ENCODE measurements at places on chromosomes 11 and 22. TPM values are rescaled to one million over a fixed set of nuclear protein-coding genes. Genes with fewer than 3 reads are reported as not detected.

DNA sequence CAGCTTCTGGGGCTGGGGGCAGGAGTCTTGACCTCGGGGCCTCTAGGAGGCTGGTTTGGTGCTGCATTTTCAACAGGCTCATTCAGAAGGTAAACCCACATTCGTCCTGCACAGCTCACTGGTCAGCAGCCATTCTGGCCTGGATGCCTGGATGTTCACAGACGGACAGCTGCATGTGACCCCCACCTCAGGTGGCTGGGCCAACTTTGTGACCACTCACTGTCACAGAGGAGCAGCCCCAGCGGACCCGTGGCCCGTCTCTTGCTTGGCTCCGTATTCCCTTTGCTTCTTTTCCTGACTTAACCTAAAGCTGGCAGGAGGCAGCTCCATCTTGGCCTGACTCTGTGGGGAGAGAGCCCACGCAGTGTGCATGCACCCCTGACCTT is 8.2 kb downstream of the DGCR8 start:
- no peak overlapping the region for H3K27ac ChIP-seq
- H3K4me1 ChIP-seq, result peaks cover 17% of the 10 kb centered on the region
- DNase-seq, result no peak
- peaks cover 78% of the 10 kb centered on the region for H3K36me3 ChIP-seq
- no peaks in the 10 kb centered on the region for H3K27me3 ChIP-seq

DNA sequence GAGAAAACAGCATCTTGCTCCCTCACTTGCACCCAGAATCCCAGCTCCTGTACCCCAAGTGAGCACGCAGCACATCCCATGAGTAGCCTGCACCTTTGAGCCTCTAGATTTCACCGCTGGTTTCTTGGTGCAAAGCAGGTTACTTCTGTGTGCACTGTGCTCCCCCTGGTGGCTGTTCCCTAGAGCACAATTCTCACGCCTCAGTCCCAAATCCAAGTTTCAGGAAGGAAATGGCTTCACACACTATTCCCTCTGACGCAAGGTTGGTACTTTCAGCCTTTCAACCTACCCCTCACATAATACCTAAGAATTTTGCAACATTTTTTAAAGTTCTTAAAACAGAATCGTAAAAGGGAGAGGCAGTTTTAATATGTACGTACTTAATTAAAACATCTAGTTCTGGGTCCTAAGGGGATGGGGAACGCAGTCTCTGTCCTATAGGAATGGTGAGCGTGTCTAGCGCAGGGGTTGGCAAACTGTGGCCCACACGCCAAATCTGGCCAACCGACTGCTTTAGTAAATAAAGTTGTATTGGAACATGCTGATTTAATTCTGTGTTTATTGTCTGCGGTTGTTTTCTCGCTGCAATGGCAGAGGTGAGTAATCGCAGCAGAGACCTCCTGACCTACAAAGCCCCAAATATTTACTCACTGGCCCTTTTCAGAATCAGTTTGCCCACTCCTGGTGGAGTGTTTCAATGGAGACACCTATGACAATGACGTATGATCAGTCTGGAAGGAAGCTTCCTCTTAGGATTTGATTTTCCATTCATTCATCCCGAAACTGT is 27.5 kb downstream of the DHCR7 start:
- H3K27ac ChIP-seq, result no peak overlapping the region
- H3K27me3 ChIP-seq, result peaks cover 13% of the 10 kb centered on the region
- DNase-seq, result peak; percentile 63
- no peaks in the 10 kb centered on the region for H3K36me3 ChIP-seq
- H3K4me3 ChIP-seq, result no peak overlapping the region

The RFPL3 gene
- not detected for total RNA-seq

The TIMM10B gene
- total RNA-seq, result 45.7 TPM

The GLB1L3 gene
- total RNA-seq, result not detected

The OR11H1 gene
- not detected for total RNA-seq

DNA sequence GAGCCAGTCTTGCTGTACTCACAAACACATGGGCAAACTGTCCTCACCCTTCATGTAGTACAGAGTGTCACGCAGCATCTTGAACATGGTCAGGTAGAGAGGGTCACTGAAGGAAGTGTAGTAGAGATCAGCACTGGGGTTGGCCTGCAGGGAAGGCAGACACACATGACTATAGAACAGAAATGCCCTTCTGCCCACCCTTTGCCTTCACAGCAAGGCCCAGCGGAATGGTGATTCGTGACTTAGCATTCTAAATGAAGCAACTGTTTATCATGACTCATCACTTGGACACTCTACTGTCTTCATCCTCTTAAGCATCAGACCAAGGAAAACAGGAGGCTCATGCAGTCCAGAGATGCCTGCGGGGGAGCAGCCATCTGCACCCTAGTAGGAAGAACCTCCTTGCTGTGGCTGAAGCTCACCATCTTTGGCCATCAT is 33.4 kb downstream of the SERPIND1 start:
- H3K27ac ChIP-seq, result no peak overlapping the region
- no peaks in the 10 kb centered on the region for H3K4me1 ChIP-seq
- no peak overlapping the region for H3K4me3 ChIP-seq

DNA sequence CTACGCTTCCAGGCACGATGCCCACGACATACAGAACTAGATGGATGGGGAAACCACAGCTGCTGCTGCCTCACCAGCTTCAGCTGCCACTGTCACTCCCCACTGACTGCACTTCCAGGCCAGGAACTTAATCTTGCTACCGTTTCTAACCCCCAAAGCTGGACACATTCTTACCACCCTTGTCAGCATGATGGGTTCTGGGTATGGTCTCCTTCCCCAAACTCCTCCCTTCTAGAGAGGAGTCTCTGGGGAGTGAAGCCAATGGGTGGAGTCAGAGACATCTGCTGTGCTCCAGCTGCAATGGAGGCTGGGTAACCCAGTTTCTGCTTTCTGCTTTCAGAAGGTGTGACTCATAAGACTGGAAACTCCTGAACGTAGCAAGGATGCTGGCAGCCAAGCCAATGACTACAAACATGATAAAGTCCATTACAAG is 87.0 kb upstream of the THY1 start:
- H3K4me3 ChIP-seq, result no peak overlapping the region
- peaks cover 14% of the 10 kb centered on the region for H3K27me3 ChIP-seq
- no peaks in the 10 kb centered on the region for H3K36me3 ChIP-seq
- no peaks in the 10 kb centered on the region for H3K4me1 ChIP-seq
- DNase-seq, result no peak

The SPDYC gene
- not detected for total RNA-seq

The OR52I1 gene
- not detected for total RNA-seq

- no peaks in the 10 kb centered on the region for H3K27me3 ChIP-seq
- no peak overlapping the region for H3K27ac ChIP-seq
- peaks cover 27% of the 10 kb centered on the region for H3K36me3 ChIP-seq
- DNase-seq, result no peak
Measured at GRCh38 chr11:71075871-71076420, 176.4 kb downstream of the SHANK2 start.

The CTSW gene
- total RNA-seq, result not detected

The CDC42BPG gene
- 33.0 TPM for total RNA-seq

- no peak overlapping the region for H3K27ac ChIP-seq
- H3K4me1 ChIP-seq, result peaks cover 30% of the 10 kb centered on the region
- no peak overlapping the region for H3K4me3 ChIP-seq
- DNase-seq, result no peak
- H3K36me3 ChIP-seq, result peaks cover 42% of the 10 kb centered on the region
Measured at GRCh38 chr22:42646569-42647525, 2.3 kb downstream of the CYB5R3 start.

- no peaks in the 10 kb centered on the region for H3K27me3 ChIP-seq
- DNase-seq, result no peak
- H3K4me3 ChIP-seq, result no peak overlapping the region
- no peak overlapping the region for H3K27ac ChIP-seq
Measured at GRCh38 chr11:28632338-28632737, 524.1 kb downstream of the METTL15 start.

The CLDN5 gene
- not detected for total RNA-seq

DNA sequence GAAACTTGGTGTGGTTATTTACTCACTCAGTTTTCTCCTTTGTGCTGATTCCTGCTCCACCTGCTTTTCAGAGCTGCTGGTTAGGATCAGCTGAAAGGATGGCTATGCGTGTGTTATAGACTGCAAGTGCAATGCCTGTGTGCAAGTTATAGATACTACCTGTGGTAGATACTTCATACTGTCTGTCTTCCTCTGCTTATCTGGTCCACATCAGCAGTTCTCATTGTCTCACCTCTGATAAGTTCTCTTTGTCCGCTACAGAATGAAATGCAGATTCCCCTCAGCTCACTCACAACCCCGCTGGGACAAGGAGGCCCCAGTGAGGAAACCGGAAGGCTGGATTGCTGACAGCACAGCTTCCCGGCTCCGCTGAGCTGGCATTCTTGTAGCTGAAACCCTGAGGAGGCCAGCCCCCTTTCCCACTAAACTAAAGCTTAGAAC is 37.5 kb upstream of the LYVE1 start:
- H3K27ac ChIP-seq, result no peak overlapping the region
- no peaks in the 10 kb centered on the region for H3K4me1 ChIP-seq
- H3K27me3 ChIP-seq, result peaks cover 12% of the 10 kb centered on the region
- no peak for DNase-seq
- H3K4me3 ChIP-seq, result no peak overlapping the region

GRCh38 chr11:124676386-124676785 is 2.7 kb downstream of the SPA17 start:
- no peak overlapping the region for H3K4me3 ChIP-seq
- no peaks in the 10 kb centered on the region for H3K27me3 ChIP-seq
- no peak for DNase-seq
- H3K36me3 ChIP-seq, result peaks cover 18% of the 10 kb centered on the region
- no peak overlapping the region for H3K27ac ChIP-seq

DNA sequence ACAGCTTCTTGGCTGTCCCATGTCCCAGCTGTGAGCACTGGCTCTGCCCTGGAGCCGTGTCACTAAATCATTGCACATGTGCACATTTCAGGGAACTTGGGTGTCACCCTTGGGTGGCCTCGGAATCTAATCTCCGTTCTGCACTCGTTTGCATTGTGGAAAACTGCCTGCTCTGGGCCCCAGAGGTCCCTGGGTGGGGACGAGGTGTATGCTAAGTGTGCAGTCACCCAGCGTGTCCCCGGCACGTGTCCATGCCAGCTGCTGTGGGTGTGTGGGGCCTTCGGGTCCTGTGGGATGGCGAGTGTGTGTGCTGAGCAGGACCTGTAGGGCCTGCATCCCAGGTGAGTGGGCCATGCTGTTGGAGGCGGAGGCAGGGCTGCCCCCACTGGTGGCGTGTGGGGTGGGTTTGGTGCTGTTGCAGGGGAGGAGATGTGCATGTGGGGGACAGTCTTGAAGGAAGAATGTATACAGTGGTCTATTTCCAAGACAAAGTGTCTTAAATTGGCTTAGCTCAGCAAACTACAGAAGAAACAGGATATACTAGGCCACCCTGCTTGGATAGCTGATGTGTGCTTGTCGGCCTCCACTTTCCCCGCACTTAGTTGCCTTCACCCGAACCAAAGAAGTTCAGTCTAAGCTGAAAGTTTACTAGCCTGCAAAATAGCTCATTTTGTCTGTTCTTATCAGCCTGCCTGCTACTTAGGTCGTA is 14.6 kb downstream of the TANGO2 start:
- no peaks in the 10 kb centered on the region for H3K4me1 ChIP-seq
- no peaks in the 10 kb centered on the region for H3K27me3 ChIP-seq
- no peak for DNase-seq

The TMA7B gene
- total RNA-seq, result not detected

The CAT gene
- total RNA-seq, result 50.8 TPM

- H3K27me3 ChIP-seq, result no peaks in the 10 kb centered on the region
- peaks cover 5% of the 10 kb centered on the region for H3K36me3 ChIP-seq
- no peak for DNase-seq
- H3K4me1 ChIP-seq, result peaks cover 42% of the 10 kb centered on the region
- H3K27ac ChIP-seq, result no peak overlapping the region
Measured at GRCh38 chr11:94131718-94132115, 3.1 kb downstream of the PANX1 start.

- no peaks in the 10 kb centered on the region for H3K4me1 ChIP-seq
- H3K27me3 ChIP-seq, result peaks cover 47% of the 10 kb centered on the region
- H3K36me3 ChIP-seq, result no peaks in the 10 kb centered on the region
- H3K27ac ChIP-seq, result no peak overlapping the region
Measured at GRCh38 chr11:9029422-9029821, 25.6 kb upstream of the NRIP3 start.

DNA sequence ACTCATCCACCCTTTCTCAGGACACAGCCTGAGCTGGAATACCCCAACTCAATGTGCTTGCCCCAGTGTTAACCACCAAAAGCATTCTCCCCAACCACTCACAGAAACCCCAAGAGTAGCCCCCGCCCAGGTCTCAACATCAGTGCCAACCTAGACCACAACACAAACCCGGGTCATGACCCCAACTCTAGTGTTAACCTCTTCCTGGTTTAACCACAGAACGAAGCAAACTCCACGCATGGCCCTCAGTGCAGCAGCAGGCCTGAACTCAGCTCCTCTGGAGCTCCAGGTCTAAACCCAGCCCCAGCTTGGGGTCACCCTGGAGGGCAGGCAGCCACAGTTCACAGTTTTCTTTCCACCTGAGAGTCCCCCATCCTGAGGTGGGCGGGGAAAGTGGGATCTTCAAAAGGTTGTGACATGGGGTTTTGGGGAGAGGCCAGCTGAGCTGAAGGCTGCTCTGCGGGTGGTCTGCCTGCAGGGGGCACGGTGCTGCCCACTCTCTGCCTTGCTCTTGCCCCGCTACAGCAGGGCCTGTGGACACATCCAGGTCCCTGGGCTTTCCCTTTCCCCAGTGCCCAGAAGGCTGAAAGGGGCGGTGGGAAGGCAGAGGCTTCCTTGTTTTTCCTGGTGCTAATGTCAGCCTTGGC is 37.9 kb downstream of the NECTIN1 start:
- no peak overlapping the region for H3K4me3 ChIP-seq
- H3K27ac ChIP-seq, result no peak overlapping the region
- no peak for DNase-seq
- H3K4me1 ChIP-seq, result peaks cover 13% of the 10 kb centered on the region
- H3K27me3 ChIP-seq, result no peaks in the 10 kb centered on the region
- H3K36me3 ChIP-seq, result no peaks in the 10 kb centered on the region

- no peak overlapping the region for H3K27ac ChIP-seq
- H3K27me3 ChIP-seq, result no peaks in the 10 kb centered on the region
- no peak for DNase-seq
- no peaks in the 10 kb centered on the region for H3K4me1 ChIP-seq
- H3K36me3 ChIP-seq, result peaks cover 22% of the 10 kb centered on the region
Measured at GRCh38 chr11:122804796-122805195, 33.5 kb upstream of the CRTAM start.

- no peak overlapping the region for H3K27ac ChIP-seq
- H3K4me3 ChIP-seq, result no peak overlapping the region
- H3K4me1 ChIP-seq, result no peaks in the 10 kb centered on the region
- peaks cover 27% of the 10 kb centered on the region for H3K27me3 ChIP-seq
Measured at GRCh38 chr11:125871391-125872137, 15.9 kb upstream of the HYLS1 start.

The OR52D1 gene
- not detected for total RNA-seq

The GDPD4 gene
- total RNA-seq, result not detected

The GDPD5 gene
- total RNA-seq, result 7.0 TPM

The C11orf65 gene
- not detected for total RNA-seq

GRCh38 chr11:31030138-31030792 is 339.3 kb downstream of the DCDC1 start:
- no peaks in the 10 kb centered on the region for H3K4me1 ChIP-seq
- H3K4me3 ChIP-seq, result no peak overlapping the region
- no peak overlapping the region for H3K27ac ChIP-seq
- no peaks in the 10 kb centered on the region for H3K36me3 ChIP-seq
